ENCODE measurements at places on chromosomes 5 and 9.

DNA sequence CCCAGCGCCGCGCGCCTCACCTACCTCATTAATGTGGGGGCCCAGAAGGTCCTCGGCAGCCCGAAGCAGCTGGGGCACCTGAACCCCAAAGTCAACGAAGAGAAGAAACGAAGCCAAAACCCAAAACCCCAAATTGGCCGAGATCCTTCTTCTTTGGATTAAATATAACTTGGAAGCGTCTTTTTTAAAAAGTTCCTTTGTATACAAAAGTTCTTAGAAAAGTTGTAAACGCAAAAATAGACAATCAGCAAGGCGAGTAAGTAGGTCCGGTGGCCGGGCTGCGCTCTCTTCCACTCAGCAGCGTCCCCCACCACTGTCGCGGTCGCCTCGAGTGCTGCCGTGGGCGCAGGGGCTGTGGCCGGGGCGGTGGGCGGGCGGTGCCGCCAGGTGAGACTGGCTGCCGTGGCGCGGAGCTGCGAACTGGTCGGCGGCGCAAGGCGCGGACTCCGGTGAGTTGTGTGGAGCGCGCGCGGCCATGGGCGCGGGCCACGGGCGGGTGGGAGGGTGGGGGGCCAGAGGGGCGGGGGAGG is 360 bp downstream of the KLF4 start:
- DNase-seq = peak; percentile 40

DNA sequence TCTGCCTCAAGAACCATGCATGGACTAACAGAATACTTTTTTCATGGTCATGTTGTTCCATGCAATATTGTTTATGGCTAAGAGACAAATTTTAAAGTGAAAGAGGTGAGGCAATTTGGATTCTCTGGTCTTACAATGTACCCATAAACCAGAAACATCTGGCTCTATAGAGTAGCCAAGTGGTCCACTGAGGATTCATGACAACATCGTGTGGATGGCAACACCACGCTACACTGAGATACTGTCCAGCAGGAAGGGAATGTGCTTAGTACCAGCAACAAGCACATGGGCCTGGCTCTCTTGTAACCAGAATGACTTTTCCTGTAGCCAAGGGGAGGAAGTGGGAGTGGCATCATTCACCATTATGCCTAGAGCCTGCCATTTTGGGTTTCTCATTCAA is 218.2 kb downstream of the GADD45G start:
- no peak for DNase-seq

- no peak for DNase-seq
Measured at GRCh38 chr9:83299094-83299493, 236.2 kb upstream of the RASEF start.

DNA sequence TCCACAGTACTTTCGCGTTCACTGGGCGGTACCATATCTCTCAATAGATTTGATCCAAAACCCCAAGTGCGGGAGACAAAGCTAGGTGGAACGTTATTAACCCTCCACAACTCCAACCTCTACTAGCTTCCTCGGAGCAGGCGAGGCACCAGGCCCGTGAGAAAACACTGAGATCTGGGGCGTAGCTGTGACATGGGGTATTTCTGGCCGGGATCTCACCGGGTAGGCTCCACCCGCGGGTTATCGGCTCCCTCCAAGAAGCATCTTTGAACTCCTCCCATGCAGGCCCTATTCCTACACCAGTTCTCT is 350 bp upstream of the SLC25A46 start:
- no peak for DNase-seq

DNA sequence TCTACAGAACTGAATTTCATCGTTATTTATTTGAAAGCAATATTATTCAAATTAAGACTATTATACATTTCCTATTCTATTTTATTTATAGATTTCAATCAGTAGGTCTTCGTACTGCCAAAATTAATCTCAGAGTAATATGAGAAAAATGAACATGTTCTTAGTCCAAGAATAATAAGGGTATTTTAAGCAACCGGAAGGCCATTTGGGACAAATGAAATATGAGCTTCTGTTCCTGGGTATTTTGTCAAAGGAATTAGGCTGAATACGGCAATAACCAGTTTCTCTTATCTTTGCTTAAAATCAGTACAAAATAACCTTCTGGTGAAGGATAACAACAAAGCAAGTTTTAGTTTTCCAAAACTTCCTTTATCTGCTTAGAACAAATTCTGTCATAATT is 410.3 kb upstream of the PRR16 start:
- DNase-seq = no peak

DNA sequence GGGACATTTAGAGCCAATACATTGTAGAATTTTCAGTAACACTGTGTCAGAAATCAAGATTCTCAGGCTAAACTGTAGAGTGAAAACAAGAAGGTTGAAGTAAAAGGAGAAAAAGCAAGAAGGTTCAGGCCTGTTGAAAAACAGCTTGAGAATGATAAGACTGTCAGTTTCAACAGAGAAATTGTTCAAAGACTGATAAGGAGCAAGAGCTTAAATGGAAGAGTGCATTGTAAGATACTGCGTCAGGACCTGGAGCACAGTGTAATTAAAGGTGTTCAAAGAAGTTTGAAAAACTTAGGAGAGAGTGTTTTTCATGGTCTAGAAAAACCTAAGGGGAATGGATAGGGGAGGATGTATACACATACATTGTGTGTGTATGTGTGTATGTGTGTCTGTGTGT is 408.3 kb downstream of the KDM4C start:
- no peak for DNase-seq

GRCh38 chr9:108551030-108551841 is 304.6 kb downstream of the ACTL7B start:
- no peak for DNase-seq

GRCh38 chr5:53291528-53291927 is 182.0 kb upstream of the MOCS2 start:
- no peak for DNase-seq

DNA sequence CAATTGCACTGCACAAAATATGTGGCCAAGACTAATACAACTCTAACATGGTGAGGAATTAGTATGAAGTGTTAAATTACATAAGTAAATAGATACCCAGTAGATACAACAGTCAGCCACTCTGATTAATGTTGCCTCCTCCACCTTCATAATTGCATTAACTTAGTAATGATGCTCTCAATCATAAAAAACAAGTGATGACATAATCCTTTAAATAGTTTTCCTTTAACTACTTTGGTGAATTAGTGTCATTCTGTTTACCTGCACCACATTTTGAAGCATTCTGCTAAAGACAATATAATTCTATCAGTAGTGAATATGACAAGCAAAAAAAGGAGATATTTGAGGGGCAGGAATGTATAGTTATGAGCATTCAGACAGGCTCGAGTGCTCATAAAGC is 265.9 kb upstream of the SLC24A2 start:
- DNase-seq = no peak

DNA sequence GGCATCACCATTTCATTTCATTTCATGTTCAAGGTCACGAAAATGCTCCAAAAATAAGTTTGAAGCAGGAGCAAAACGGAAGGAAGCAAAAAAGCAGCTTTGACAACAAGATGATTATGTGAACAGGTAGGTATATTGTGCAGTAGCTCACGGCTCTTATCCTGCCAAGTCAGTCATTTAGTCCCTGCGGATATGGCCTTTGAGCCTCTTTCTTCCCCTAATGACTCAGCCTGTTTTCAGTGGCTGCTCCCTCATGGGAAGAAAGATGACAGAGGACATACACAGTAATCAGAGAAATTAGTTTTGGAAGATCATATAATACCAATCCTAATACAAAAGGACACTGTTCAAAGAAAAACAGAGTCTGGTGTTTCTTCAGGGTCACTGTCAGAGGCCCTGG is 155.8 kb upstream of the GRAMD2B start:
- DNase-seq = no peak

GRCh38 chr9:87540444-87541105 is 42.9 kb downstream of the DAPK1 start:
- DNase-seq = no peak

- DNase-seq = no peak
Measured at GRCh38 chr9:74736646-74737045, 151.1 kb downstream of the TRPM6 start.

DNA sequence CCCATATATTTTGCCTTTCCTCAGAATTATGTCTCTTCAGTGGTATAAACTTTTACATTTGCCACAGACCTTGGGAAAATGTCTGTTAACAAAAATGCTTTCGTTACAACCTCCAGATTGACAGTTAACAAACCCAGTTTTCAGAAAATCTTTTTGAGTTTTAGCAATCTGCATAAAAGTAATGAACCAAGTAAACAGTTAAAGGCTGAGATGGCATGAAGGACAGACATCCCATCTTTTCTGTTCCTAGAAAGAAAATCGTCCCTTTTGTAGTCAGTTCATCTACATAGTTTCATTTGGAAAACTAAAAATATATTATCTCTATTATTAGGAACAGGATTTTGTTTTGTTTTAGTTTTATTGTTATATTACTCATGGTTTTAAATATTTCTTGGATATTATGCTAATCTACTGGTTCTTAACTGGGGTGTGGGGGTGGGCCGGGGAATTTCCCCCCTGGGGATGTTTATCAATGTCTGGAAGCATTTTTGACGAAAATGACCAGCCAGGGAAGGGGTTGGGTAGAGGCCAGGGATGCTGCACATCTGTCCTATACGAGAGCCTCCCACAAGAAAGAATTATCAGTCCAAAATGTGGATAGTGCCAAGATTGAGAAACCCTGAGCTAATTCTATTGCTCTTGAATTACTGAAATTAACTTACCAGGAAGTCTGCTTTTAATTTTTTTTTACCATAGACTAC is 11.9 kb downstream of the FYB1 start:
- DNase-seq = no peak

DNA sequence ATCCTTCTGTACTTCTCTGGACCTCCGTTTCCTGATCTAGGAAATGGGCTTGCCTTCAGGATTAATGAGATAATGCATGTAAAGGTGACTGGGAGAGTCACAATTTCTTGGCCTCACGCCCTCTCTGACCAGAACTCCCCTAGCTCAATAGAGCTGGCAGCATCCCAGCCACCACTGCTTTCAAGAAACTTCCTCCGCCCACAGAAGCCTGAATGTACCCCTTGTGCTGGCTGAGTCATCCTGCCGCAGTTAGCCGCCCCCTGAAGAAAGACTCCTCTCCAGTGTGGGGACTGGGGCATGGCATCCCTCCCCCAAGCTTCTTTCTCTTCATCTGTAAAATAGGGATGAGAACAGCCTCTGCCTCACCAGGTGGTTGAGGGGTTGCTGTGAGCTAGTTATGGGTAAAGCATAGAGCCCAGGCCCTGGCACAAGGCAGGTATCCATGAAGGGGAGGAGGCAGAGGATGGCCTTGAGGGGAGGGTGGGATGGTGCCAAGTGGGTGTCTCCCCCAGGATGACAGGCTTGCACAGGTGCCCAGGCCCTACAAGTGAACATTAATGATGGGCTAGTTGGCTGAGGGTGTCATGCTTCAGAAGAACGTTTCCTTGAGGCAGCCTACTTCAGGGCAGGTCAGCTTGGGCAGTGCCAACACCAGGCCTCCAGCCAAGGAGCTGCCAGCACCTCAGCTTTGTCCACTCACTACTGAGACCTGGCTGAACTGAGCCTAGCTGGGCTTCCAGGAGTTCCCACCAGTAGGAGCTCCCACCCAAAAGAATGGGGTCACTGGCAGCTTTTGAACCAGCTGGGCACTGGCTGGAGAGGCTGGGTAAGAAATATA is 3.4 kb downstream of the PDLIM4 start:
- no peak for DNase-seq

- DNase-seq = peak; percentile 61
Measured at GRCh38 chr9:136485049-136486045, 2.5 kb upstream of the SEC16A start.

GRCh38 chr9:109010746-109011145 is 2.6 kb downstream of the CTNNAL1 start:
- DNase-seq = peak; percentile 55

GRCh38 chr5:111345731-111346130 is 121.5 kb downstream of the CAMK4 start:
- no peak for DNase-seq

GRCh38 chr9:18566121-18566520 is 92.2 kb downstream of the ADAMTSL1 start:
- no peak for DNase-seq

DNA sequence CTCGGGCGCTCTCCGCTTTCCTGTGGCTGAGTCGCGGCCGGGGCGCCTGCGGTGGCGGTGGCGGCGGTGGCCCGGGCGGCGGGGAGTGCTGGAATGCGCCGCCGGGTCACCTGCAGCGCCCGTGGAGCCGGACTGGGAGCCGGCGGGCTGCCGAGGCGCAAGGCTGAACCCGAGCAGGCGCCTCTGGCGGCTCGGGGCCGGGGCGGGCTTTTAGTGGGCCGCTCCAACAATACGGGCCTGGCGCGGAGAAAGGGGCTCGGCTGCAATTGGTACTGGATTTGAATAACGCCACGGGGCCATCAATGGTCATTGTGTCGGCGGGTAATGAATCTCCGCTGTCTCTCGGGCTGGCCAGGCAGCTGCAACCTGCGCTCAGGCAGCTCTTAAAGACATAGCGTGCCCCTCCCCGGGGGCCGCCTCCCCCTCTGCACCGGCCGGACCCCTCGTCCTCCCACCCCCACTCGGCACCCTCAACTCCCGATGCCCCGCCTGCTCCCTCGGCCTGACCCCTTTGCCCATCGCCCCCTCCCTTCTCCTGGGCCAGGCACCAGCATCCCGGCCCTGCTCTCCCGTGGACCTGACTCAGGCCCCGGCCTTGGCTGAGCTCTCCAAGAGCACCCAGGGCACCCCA is 22.1 kb downstream of the URM1 start:
- no peak for DNase-seq

DNA sequence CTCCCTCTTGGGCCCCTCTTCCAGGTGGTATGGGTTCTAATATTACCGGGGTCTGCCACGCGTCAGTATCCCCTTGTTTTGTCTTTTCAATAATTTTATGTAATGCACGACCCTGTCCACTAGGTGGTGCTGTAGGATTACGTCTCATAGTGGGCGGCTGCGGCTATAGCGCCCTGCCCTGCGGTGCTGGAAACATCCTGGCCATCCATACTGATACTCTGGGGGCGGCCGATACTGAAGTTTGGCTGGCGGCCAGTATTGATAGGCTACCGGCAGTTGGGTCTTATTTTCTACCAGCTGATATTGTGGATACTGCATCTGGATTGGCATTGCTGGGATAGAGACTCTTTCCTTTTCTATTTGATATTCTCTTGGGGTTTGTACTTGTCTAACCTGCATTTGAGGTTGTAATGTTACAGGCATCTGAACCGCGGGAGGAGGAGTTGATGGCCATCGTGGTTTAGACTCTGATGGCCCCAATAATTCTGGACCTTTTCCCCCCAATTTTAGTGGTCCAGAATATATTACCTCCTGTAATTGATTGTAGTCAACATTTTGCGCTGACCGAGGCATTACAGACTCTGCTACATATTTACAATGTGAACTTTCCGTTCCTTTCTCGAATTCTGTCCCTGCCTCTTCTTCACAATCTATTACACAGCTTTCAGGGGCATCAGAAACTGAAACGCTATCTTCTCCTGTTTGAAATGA is 3.3 kb upstream of the TMEM141 start:
- no peak for DNase-seq

All from GM06990 (cell line).